Stimulated activated CD8-positive, alpha-beta memory T cell treated with anti-CD3 and anti-CD28 coated beads, Interleukin-7, amount 100 ng/mL, for 1 hour (primary cell): ENCODE measurements at places on chromosomes 7 and 10.

DNA sequence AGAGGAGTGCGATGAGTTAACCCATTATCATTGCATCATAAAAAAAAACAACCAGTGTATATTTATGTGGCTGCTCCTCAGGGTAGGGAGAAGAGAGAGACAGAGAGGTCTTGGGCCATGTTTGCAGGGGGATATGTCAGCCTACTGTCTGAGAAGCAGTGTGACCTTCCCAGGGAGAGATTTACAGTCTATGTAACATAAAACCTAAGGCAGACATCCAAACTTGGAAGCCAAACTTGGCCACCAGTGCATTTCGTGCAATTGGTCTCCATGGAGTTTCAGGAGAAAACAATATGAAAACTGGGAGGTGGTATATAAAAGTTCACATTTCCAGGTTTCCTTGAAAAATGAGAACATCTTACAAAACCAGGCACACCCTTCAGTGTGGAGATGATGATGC, 85.9 kb upstream of the CXCL12 start:
- no peak for DNase-seq

DNA sequence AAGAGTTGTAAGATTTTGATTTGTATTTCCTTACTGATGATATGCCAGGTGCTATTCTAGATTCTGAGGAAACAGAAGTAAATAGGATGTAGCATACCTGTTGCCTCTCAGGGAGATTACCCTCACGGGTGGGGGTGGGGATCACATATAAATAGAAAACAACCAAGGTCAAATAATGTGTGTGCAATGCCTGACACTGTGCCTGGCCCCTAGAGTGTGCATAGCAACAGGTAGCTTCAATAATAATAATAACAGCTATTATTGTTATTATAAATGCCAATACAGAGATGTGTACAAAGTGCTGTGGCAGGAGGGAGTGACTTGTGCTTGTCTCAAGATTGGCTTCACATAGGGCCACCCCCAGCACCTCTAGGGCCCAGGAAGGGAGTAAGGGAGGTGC, 24.0 kb downstream of the CNNM1 start:
- no peak for DNase-seq

DNA sequence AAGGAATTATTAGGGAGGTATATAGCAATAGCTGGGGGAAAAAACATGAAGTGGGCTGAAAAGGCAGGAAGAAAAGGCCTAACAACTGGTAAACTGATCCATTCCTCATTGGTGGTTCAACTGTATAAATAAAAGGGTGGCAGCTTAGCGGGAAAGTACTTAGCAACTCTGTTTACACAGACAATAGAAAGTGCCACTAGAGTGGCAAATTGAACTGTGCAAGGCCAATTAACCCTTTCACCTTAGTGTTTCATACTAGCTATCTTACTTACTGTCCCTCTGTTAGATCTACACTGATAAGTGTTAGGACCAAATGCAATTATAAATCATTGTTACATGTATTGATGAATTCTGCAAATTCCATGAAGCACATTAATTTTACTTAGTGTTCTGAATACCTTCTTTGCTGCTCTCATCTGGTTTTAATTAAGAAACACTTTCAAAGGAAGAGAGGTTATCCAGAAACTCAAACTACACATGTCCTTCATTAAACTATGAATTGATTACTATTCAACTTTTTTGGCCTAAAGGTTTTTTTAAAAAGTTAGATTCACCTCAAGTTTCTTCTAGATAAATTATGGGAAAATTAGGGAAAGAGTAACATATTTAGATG, 28.0 kb downstream of the DNAJC1 start:
- no peak for DNase-seq

DNA sequence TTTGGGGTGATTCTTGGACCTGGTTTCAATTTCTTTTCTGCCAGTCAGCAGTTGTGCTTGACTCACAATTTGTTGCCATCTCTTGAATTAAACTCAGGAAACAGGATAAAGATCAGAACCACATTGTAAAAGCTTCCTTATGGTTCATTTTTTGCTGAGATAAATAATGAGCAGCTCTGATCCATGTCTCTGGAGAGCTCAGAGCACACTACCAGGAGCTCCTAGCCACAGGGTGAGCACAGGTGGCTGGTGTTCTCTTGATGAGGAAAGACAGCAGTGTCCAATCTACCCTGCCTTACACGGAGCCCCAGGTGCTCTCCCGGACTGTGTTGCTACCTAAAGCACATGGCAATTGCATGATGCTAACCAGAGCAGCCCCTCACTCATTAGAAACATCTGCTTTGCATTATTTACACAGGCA, 17.2 kb upstream of the FAM170B start:
- DNase-seq, result no peak

DNA sequence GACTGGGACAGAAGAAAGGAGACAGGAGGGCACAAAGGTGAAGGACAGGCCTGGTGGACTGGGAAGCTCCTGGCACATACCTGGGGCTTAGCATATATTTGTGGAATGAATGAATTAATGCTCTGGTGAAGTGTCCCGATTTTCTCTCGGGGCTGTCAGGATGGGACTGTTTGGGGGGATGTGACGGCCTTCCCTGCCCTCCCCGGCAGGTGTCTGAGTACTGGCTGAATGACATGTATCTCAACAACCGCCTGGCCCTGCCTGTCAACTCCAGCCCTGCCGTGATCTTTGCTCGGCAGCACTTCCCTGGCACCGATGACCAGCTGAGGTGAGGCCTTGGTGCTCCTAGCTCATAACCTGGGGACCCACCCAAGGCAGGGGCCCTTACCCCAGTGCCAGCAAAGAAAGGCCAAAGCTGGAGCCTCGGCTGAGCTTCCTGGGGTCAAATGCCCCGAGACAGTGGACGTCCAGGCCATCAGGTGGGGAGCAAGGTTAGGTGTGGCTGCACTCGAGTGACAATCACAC, 6.5 kb downstream of the CHAT start:
- DNase-seq, result no peak

GRCh38 chr10:17703706-17704105, 48.3 kb upstream of the TMEM236 start:
- no peak for DNase-seq

DNA sequence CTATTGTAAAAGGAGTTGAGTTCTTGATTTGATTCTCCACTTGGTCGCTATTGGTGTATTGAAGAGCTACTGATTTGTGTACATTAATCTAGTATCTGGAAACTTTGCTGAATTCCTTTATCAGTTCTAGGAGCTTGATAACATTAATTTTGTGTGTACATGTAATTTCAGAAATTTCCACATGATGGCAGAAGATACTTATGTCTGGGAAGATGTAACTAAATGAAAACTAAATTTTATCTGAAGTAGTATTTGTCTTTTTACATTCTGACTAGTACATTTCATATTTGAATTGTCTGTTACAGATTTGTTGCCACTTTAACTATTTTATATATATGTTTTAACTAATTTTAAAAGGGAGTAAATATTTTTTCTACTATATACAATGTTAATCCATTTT, 27.6 kb downstream of the SDHAF3 start:
- DNase-seq, result no peak

DNA sequence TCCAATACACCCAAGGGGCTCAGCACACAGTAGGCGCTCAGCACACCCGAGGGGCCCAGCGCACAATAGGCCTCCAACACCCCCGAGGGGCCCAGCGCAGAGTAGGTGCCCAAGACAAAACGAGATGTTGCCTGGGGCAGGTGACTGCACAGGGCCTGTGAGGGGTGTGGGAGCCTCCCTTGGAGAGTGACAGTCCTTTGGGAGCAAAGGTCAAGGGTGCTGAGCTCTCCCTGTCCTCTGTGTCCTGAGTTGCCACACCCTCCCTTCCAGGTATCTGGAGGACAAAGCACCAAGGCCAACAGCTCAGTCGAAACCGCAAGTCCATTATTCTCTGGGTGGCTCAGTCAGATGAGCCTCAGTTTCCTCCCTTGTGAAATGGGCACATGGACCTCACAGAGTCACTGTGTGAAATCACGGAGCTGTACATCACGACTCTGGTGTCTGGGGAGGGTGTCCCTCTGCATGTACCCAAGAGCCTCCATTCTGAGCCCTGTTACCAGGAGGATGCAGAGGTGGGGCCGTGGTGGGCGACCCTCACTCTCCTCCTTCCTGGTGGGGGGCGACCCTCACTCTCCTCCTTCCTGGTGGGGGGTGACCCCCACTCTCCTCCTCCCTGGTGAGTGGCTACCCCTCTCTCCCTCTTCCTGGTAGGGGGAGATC, 81.3 kb downstream of the FOXL3 start:
- DNase-seq, result no peak

DNA sequence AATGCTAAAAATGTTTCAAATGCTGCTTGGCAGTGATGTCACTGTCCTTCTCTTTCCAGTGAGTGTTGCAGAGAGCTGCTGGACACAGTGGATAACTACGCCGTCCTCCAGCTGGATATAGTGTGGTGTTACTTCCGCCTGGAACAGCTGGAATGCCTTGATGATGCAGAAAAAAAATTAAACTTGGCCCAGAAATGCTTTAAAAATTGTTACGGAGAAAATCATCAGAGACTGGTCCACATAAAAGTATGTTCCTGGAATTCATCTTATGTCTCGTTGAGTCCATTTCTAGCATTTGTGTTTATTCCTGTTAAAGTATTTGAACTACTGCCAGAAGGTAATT, 25.2 kb downstream of the NUB1 start:
- DNase-seq, result no peak

DNA sequence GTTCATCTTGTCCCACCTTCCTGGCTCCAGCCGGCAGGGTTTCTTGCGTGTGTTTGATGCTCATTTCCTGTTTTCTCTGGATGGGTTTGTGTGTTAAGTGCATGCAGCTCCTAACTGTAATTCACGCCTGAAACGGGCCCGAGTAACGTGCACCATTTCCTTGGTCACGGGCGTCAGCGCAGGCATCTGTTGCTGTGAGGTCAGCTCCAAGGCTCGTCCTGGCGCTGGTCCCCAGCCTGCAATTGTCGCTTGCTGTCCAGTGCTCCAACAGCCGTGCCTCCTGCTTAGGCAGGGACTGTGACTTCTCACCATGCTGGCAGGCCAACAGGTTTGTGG, 201.1 kb downstream of the GLRX3 start:
- no peak for DNase-seq

GRCh38 chr7:91193141-91193540, 71.1 kb upstream of the FZD1 start:
- no peak for DNase-seq

DNA sequence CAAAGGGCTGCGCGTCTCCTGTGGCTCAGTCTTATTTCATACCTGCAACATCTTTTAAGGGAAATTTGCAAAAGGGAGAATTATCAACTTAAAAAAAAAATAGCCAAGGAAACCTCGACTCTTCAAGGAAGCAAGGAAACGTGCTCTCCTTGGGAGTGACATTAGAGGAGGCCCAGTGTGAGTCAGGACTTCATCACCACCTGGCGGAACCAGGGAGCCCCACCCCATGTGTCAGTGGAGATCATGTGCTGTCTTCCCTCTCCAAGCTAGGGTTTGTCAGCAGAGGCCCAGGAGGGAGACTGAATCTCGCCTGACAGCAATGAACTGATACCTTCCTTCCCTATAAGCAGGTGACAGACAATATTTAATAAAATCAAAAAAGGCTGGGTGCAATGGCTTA, 28.9 kb downstream of the POR start:
- no peak for DNase-seq

GRCh38 chr10:22230158-22230833, 12.5 kb upstream of the EBLN1 start:
- no peak for DNase-seq

- no peak for DNase-seq
Observed at GRCh38 chr7:82740246-82740848, 296.8 kb upstream of the CACNA2D1 start.

DNA sequence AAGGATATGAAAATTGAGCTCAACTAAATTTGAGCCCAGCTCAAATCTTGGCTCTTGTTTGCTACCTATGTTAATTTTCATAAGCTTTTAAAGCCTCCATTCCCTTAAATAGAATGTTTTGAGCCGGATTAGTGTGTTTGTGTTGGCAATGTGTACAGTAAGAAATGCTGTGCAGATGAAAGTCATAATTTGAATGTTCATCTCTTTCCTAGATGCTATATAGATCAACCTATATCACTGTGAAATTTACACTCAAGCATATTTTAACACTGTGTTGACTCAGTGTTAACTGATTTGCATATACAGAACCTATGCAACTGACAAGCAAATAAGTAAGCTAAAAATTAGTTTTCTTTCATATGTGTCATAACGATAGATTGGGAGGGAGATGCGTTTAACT, 272.5 kb downstream of the TFEC start:
- DNase-seq, result no peak

DNA sequence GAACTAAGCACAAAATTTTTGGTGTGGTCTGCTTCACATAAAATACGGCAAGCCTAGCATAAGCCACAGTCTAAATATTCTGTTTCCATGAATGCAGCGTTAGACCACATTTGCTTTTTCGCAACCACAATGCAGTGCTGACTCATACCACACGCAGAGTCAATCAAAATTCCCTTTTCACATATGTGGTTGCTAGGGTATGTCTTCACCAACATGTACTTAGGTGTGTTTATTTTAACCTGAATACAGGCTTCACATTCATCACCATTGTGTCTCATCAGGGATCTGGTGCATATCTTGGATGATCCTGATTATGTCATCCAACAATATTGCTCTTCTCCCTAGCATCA, 90.8 kb downstream of the CHN2 start:
- DNase-seq, result peak; percentile 15

DNA sequence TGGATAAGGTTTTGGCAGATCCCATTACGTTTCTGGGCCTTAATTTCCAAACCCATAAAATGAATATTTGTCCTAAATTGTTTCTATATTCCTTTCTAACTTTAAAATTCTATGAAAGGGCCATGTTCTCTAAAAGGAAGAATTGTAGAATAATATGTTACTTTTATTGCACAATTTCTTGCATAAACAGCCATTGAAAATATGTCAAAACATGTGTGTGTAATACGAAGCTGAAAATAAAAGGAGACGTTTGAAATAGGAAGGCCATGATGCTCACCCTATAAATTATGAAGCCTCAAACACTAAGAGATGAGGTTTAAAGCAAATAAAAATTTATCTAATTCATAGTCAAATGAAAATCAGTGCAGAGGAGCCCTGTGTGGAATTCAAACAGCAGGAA, 145.0 kb upstream of the LRRTM3 start:
- no peak for DNase-seq

- no peak for DNase-seq
Observed at GRCh38 chr7:51081270-51081890, 235.2 kb downstream of the COBL start.

GRCh38 chr10:120508393-120508792, 51.4 kb downstream of the PLPP4 start:
- DNase-seq, result no peak

- DNase-seq, result no peak
Observed at GRCh38 chr7:18221377-18222293, 194.0 kb upstream of the PRPS1L1 start.

DNA sequence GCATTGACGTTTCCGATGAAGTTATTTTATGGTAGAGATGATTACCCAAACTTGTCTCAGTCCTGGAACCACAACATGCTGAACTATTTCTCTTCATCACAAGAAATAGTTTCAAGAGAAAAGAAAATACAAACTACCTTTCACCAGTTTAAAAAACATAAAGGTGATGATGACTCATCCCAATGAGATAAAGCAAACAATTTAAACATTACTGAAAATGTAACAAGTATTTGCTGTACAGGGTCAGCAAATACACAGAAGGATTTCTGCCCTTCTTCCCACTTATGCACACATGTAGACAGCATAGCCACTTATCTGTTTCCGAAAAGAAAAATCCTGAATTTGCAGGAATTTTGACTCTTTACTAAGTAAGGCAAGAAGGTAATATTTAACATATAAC, 50.8 kb downstream of the RHOBTB1 start:
- no peak for DNase-seq

- no peak for DNase-seq
Observed at GRCh38 chr10:28768227-28768626, 90.9 kb downstream of the BAMBI start.
